Activated CD8-positive, alpha-beta memory T cell treated with anti-CD3 and anti-CD28 coated beads, Interleukin-2, amount 50 U/mL, for 48 hours (primary cell): ENCODE measurements at places on chromosomes 12 and 14.

- no peak for DNase-seq
Observed at GRCh38 chr14:59236195-59236594, 47.7 kb downstream of the DAAM1 start.

DNA sequence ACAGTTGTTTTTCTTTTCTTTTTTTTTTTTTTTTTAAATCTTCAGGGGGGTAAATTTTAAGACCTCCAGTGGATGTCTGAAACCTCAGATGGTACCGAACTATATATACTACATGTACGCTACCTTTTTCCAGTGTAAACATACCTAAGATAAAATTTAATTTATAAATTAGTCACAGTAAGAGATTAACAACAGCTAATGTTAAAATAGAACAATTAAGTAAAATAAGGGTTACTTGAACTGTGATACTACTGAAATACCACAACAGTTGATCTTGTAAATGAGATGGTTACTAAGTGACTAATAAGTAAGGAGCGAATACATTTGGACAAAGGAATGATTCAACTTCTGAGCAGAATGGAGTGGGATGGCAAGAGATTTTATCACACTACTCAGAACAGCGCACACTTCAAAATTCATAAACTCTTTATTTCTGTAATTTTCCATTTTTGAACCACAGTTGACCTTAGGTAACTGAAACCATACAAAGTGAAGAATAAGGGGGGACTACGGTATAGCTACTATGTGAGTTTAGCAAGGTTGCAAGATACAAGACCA, 80.5 kb upstream of the PCED1B start:
- no peak for DNase-seq

DNA sequence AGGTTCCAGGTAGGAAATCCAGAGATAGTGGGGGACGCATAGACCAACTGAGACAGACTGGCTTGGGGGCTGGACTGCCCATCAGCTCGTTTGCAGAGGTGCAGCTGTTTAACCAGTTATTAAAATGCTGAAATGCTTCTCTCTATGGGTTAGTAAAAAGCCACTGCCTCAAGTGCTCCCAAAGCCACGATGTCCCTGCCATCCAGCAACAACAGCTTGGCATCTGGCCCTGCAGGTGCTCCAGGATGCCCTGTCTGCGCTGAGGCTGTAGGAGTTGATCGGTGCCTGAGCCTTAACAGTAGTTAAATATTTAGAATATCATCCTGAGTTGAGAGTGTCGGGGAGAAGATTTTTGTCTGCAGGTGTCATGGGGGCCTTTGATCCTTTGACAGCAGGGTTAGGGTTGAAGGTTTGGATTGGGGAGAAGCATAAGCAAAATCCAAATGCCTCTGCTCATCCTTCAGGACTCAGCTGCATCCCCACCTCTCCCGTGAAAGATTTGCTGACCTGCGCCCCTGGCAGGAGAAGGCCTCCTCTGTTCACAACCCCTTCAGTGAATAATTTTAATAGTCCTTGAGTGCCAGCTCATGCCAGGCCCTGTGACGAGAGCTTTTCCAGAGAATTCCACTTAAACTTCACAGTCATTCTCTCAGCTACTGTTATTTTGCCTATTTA, 127.3 kb upstream of the PWP1 start:
- no peak for DNase-seq

DNA sequence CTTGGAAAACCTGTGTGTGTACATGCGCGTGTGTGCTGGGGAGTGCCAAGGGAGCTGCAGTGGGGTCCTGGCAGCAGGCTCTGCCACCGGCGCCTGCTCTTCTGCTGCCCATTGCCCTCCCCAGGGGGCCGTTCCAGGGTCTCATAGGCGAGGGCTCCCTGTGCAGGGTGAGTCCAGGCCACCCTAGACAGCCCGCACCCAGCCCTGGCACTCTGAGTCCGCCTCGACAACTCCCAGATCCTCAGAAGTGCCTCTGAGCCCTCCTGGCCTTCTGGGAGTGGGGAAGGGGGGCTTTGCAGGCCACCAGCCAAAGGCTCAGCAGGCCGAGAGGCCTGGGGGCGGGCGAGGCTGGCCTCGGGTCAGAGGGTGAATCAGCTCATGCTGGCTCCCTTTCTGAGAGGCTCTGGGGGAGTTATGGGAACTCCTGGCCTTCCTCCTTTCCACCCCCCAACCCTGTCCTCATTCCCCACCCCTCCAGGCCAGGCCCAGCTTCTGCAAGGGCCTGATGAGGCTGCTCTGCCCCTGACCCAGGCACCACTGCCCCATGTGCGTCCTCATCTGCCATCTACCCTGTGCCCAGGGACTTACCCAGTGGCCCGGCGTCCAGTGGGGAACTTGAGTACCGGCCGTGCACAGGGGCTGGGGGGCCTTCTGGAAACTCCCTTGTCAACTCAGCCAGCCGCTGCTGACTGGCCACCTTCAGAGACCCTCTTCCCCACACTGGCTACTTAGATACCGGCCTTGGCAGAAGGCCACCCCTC, 2.1 kb upstream of the TEDC1 start:
- no peak for DNase-seq

DNA sequence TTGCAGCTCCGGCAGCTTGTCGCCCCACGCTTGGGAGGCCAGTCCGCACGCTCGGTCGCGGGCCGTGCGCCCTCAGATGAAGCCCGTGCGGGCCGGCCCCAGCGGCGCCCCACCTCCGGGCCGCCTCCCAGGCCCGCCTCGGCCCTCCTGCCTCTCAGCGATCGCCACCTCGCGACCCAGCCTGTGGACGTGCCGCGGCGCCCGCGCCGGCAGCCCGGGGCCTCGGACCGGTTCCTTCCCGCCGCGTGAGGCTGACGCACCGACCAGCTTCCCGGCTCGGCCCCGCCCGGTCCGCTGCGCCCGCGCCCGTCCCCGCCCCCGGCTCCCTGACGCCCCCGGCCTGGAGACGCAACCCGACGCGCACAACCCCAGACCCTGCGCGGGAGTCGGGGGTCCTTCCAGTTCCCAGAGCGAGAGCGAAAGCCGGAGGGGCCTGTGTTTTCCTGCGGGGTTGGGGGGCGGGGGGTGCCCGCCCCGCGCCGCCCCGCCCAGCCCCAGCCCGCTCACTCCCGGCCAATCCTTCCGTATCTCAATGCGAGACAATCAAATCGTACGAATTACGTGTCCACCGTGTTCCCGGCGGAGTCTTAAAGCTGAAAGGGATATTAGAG, at the start of gene ERO1A:
TSS of gene ERO1A (minus strand) at position 78 of the 611 bp plus-strand sequence. CDS start at position 1, 77 bp downstream.
- peak; percentile 86 for DNase-seq

DNA sequence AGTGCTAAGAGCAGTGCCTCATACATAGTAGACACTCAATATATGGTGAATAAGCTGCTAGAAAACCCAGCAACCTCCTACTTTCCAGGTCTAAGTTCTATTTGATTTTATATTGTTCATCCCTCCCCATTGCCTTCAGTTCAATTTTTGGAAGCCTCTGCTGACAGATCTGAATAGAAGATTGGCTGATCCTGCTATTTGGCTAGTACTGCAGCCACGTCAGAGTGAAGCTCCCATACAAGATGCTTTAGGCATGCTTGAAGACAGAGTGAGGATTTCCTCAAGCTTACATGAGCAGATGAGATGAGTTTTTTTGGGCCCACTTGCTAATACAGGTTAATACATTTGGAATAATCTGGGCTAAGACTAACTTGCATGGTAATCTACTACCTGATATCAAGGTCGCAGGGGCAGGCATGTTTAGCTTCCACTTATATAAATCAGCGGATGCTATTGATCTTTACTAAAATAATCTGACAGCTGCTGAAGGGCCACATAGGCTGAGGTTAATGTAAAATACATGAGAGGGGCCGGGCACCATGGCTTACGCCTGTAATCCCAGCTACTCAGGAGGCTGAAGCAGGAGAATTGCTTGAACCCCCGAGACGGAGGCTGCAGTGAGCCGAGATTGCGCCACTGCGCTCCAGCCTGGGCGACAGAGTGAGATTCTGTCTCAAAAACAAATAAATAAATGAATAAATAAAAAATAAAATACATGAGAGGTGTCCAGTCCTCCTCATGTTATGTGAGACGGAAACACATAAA, 15.9 kb upstream of the AEBP2 start:
- DNase-seq, result no peak

DNA sequence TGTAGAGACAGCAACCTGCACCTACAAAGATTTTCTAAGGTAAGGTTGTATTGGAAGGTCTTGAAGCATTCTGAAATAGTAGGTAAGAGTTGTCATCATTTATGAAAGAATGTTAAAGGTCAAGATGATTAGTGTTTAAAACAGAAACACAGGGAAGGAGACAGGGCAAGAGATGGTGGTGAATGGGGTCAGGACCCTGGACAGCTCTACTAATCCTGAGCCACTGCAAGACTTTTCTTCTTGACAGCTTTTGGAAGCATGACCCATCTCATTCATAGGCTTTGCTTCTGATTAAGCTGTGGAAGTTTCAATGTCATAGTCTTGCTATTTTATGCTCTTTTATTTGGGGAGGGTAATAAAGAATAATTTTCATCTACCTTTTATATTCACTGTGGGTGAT, 75.5 kb upstream of the CAND1 start:
- no peak for DNase-seq

GRCh38 chr12:6604259-6605029, 2.7 kb downstream of the CHD4 start:
- DNase-seq, result no peak
